Ascending aorta (tissue), 2 donors: ENCODE measurements at places on chromosomes 7 and 10. TPM values are rescaled to one million over a fixed set of nuclear protein-coding genes. Genes with fewer than 3 reads are reported as not detected.

The CLDN15 gene
- total RNA-seq, result 27.7 TPM

- DNase-seq, result no peak
- no peaks in the 10 kb centered on the region for H3K4me1 ChIP-seq
- no peaks in the 10 kb centered on the region for H3K36me3 ChIP-seq
- no peak overlapping the region for H3K27ac ChIP-seq
- H3K27me3 ChIP-seq, result no peaks in the 10 kb centered on the region
These were observed 20.8 kb downstream of the PILRA start for GRCh38 chr7:100394077-100394476.

GRCh38 chr7:106895246-106895864 is 30.3 kb downstream of the PIK3CG start:
- no peak overlapping the region for H3K27ac ChIP-seq
- no peaks in the 10 kb centered on the region for H3K4me1 ChIP-seq
- H3K4me3 ChIP-seq, result no peak overlapping the region
- no peaks in the 10 kb centered on the region for H3K27me3 ChIP-seq
- H3K36me3 ChIP-seq, result no peaks in the 10 kb centered on the region
- DNase-seq, result no peak

DNA sequence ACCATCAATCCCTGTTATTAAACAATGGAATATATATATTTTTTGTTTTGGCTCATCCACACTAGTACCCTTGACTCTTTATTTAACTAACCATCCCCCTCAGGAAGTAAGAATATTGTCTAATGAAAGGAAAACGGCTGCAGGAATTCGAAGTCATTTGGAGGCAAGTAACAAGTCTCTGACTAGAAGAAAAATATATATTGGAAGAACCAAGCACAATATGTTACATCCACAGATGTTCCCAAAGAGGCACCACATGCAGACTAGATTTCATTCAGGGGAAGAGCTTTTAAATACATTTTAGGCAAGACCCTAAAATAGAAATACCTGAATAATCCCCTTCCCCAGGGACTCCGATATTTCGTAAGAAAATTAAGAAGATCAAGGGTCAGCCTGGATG is 104.5 kb downstream of the GRM3 start:
- DNase-seq, result no peak
- no peak overlapping the region for H3K27ac ChIP-seq

- H3K36me3 ChIP-seq, result no peaks in the 10 kb centered on the region
- peaks cover 12% of the 10 kb centered on the region for H3K4me1 ChIP-seq
- H3K27me3 ChIP-seq, result no peaks in the 10 kb centered on the region
- no peak overlapping the region for H3K4me3 ChIP-seq
These were observed 49.2 kb downstream of the RHOBTB1 start for GRCh38 chr10:60894786-60895185.

- no peaks in the 10 kb centered on the region for H3K4me1 ChIP-seq
- no peak for DNase-seq
- no peaks in the 10 kb centered on the region for H3K36me3 ChIP-seq
- no peaks in the 10 kb centered on the region for H3K27me3 ChIP-seq
These were observed 17.5 kb downstream of the TSPAN15 start for GRCh38 chr10:69468751-69469089.

The C10orf62 gene
- total RNA-seq, result not detected

GRCh38 chr7:11605749-11606148 is 226.2 kb downstream of the THSD7A start:
- H3K4me1 ChIP-seq, result no peaks in the 10 kb centered on the region
- no peak for DNase-seq
- no peak overlapping the region for H3K27ac ChIP-seq
- no peaks in the 10 kb centered on the region for H3K27me3 ChIP-seq
- H3K4me3 ChIP-seq, result no peak overlapping the region

- H3K27me3 ChIP-seq, result no peaks in the 10 kb centered on the region
- no peaks in the 10 kb centered on the region for H3K36me3 ChIP-seq
- H3K4me3 ChIP-seq, result no peak overlapping the region
- no peak overlapping the region for H3K27ac ChIP-seq
- DNase-seq, result no peak
These were observed 160.8 kb upstream of the NPSR1 start for GRCh38 chr7:34497153-34497777.

GRCh38 chr10:10804998-10805740 is 212.5 kb upstream of the CELF2 start:
- no peaks in the 10 kb centered on the region for H3K36me3 ChIP-seq
- H3K4me3 ChIP-seq, result no peak overlapping the region
- peaks cover 43% of the 10 kb centered on the region for H3K4me1 ChIP-seq
- peak overlapping the region; percentile 93 for H3K27ac ChIP-seq
- DNase-seq, result no peak

GRCh38 chr10:62380016-62380415 is 5.8 kb downstream of the ZNF365 start:
- H3K27me3 ChIP-seq, result no peaks in the 10 kb centered on the region
- H3K27ac ChIP-seq, result peak overlapping the region; percentile 53
- no peak for DNase-seq
- H3K4me1 ChIP-seq, result peaks cover 18% of the 10 kb centered on the region
- no peaks in the 10 kb centered on the region for H3K36me3 ChIP-seq

DNA sequence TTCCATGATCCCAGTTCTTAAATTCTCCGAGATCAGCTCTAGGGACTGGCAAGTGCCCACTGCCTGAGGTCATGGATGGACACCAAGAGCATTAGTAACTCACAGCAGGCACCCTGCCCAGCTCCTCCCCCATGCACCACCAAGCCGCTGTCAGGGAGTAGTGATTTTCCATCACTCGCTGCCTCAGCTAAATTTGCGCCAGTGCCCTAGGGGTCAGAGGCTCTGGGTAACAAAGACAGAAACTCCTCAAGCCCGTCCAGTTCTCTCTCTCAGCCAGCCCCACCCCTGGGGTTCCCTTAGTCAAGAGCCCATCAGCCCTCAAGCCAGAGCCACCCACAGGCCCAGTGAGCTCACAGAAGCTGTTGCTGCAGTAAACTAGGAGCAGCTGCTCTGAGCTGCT is 30.0 kb downstream of the PAX2 start:
- no peaks in the 10 kb centered on the region for H3K36me3 ChIP-seq
- no peaks in the 10 kb centered on the region for H3K27me3 ChIP-seq
- H3K27ac ChIP-seq, result no peak overlapping the region
- no peak overlapping the region for H3K4me3 ChIP-seq
- DNase-seq, result no peak

DNA sequence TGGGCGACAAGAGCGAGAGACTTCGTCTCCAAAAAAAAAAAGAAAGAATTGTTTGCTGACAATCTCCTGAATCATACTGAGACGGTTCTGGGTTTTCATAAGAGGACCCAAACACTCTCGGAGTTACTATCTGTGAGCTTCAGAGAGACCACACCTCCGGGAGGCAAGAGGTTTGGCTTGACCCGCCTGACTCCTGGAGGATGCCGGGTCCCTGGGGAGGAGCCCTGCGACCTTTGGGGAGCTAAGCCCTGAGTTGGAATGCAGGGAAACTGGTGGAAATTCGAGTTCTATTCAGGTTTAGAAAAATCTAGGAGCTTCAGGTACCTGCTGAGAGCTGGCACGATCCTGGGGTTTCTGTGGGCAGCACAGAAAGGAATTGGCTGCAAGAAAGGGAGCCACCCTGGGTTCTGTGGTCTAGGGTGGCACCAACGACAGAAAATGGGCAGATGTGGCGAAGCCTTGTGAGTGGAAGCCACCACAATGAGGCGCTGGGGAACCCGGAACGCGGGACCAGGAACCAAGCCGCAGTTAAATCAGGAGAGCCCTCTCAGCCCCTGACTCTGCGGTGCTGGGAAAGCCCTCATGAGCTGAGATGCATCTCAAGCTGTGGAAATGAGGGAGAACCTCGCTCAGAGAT is 21.9 kb upstream of the GATAD1 start:
- DNase-seq, result no peak
- H3K27me3 ChIP-seq, result no peaks in the 10 kb centered on the region
- no peaks in the 10 kb centered on the region for H3K4me1 ChIP-seq
- no peaks in the 10 kb centered on the region for H3K36me3 ChIP-seq

The RBAK gene
- 9.9 TPM for total RNA-seq

DNA sequence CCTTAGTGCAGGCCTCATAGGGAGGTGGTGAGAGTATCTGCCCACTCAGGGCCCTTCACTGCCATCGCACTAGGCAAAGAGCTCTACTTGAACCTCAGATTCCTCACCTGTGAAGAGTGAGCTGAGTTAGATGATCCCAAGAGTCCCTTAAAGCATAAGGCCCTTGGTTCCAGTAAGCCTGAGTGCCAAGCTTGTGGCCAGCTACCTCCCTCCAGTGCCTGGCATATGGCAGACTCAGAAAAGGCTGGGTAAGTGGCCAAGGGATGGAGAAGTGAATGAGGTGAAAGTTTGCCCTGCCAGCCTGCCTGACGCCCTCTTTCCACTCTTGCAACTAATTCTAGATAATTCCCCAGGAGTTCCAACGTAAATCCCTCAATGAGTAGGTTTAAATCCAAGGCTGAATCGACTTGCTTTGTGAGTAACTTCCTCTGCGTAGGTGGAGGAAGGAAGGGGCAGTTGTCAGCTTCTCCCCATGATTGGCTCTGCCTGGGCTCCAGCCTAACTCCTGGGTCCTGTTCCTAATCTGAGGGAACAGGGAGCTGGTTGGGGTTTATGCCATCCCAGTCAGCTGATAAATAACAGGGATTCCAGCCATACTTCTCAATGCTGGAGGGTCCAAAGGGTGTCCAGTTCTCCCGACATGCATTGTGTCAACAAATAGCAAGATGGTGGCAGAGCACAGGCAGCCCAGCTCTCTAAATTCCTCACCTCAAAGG is 14.2 kb downstream of the DUSP5 start:
- no peak overlapping the region for H3K4me3 ChIP-seq
- no peaks in the 10 kb centered on the region for H3K4me1 ChIP-seq
- H3K36me3 ChIP-seq, result peaks cover 4% of the 10 kb centered on the region
- H3K27ac ChIP-seq, result no peak overlapping the region

- no peak overlapping the region for H3K27ac ChIP-seq
- H3K4me3 ChIP-seq, result no peak overlapping the region
- H3K36me3 ChIP-seq, result no peaks in the 10 kb centered on the region
- H3K27me3 ChIP-seq, result no peaks in the 10 kb centered on the region
- peaks cover 2% of the 10 kb centered on the region for H3K4me1 ChIP-seq
- DNase-seq, result no peak
These were observed 102.9 kb upstream of the PHYHIPL start for GRCh38 chr10:59073456-59074053.

DNA sequence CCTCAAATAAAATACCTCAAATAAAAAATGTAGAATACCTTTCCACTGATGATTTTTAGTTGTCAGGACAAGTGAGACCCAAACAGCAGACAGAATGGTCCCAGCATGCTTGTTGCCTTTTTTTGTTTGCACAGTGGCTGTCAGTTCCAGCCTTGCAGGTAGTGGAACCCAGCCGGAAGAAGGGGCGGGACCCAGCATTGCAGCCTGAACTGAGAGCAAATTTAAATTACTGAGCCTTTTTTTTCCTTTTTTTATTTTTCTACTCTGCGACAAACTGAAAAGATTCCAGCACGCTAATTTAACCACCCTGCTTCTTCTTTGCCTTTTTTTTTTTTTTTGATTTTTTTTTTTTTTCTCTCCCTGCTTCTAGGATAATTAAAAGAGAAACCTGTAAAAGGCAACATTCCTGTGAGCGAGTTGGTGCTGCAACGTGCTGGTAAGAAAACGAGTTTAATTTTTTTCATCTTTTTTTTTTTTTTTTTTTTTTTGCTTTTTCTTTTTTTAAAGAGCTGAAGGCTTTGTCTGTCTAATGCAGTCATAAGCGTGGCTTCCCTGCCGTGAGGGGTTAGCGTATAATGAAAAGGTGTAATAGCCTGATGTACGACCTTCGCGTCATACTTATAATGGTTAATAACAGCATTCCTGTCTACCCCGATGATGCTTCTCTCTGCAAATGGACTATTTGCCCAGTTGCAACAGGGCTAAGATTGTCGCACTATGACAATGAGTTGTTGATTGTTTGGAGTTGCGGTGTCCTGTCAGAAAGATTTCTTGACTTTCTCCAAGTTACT is 555.3 kb upstream of the CELF2 start:
- no peak for DNase-seq
- H3K4me3 ChIP-seq, result no peak overlapping the region
- no peak overlapping the region for H3K27ac ChIP-seq
- H3K36me3 ChIP-seq, result no peaks in the 10 kb centered on the region

The LRRD1 gene
- not detected for total RNA-seq

DNA sequence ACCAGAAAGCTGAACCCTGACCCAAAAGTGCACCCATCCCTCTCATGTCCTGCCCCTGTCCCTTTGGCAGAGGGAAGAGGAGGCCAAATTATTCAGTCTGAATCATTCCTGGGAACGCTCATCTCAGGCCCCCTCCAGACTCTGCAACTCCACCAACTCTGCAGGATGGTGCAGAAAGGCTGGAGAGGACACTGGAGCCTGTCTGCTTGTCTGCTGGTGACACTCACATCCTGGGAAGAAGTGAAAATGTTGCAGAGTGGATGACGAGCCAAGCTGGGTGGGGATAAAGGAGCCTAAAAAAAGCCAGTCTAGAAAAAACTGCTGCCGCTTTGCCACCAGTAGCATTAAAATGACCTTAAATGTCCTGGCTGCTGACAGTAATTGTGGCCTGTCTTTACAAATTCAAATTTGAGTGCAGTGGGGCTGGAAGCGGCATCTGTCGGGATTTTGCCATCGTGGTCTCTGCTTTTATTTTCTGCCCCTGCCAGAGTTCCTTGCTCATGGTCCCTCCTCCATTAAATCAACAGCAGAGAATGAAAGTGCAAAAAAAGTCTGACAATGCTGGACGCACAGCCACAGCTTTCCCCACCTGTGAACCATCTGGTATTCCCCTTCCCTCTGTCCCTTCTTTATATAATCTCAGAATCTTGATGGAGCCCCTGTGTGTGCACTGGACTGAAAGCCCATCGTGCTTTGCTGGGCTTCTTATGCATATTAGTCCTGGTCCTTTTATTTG is 63.9 kb downstream of the STK17A start:
- H3K27me3 ChIP-seq, result no peaks in the 10 kb centered on the region
- H3K27ac ChIP-seq, result peak overlapping the region; percentile 96
- peaks cover 65% of the 10 kb centered on the region for H3K4me1 ChIP-seq
- no peaks in the 10 kb centered on the region for H3K36me3 ChIP-seq

The CFAP70 gene
- not detected for total RNA-seq

DNA sequence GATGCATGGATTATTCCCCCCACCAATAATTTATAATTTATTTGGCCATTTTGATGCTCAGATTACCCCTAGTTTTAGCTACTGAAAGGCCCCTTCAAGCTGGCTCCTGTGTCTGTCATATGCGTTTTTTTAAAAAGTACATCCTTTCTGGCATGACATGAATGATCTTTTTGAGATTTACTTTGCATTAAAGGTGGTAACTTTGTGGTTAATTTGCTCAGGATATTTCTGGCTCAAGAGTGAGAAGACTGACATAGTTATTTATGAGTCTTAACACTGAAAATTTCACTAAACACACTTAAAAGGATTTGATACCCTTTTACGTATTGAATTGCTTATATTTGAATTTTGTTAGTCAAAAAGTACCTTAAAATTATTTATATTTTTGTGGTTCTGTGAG is 5.4 kb downstream of the SMC3 start:
- H3K4me1 ChIP-seq, result no peaks in the 10 kb centered on the region
- H3K4me3 ChIP-seq, result no peak overlapping the region
- no peaks in the 10 kb centered on the region for H3K27me3 ChIP-seq
- no peak for DNase-seq
- peaks cover 2% of the 10 kb centered on the region for H3K36me3 ChIP-seq
